ENCODE measurements at places on chromosomes 12 and 14.

DNA sequence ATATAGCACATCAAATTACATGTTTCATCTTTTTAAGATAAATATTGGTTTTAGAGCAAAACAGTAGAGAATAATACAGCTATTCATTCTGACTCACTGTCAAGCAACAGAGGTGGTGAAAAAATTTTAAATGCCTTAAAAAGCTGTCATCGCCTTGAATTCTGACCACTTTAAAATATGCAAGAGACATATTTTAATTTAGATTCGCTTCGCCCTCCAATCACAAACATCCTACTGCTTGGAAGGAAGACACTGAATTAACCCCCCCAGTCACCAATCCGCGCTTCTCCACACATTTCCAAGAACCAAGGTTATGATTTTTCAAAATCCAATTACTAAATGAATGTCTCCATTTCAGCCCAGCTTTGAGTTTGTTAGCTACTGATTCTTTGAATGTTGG, 112.4 kb downstream of the TMEM132D start:
- DNase-seq = no peak

DNA sequence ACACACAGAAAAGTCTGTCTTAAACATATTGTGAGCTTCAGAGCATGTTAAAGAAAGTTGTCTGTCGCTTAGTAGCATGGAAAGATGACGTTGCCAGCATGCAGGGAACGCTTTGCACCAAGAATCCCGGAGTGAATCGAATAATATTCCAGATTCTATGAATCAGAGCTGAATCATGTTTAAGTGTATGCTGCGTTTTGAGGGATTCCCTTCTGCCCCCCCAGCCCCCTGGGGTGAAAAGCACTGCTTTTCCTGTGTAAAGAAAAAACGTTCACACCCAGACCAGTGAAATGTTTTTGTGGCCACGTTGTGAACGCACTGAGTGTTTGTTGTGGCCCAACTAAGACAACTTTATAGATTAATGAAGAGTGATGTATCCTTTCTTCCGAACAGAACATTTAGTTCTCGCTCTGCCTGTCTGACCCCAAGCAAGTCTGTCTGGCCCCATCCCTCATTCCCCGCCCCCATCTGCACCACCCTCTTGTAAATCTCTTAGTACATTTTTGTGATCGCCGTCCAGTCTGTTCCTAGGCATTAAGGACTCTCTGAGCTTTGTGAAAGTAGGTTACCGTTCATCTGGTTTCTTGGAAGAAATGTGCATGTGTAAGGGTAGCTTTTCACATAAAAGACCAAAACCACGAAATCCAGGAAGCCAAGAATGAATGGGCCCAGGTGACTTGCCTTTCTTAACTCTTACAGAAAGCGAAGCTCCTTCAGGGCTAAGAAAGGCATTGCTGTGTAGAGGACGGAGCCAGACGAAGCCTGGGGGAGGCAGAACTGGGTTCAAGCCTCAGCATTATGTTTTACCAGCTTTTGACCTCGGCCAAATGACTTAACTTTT, 103.0 kb downstream of the SAMD4A start:
- peak; percentile 56 for DNase-seq

DNA sequence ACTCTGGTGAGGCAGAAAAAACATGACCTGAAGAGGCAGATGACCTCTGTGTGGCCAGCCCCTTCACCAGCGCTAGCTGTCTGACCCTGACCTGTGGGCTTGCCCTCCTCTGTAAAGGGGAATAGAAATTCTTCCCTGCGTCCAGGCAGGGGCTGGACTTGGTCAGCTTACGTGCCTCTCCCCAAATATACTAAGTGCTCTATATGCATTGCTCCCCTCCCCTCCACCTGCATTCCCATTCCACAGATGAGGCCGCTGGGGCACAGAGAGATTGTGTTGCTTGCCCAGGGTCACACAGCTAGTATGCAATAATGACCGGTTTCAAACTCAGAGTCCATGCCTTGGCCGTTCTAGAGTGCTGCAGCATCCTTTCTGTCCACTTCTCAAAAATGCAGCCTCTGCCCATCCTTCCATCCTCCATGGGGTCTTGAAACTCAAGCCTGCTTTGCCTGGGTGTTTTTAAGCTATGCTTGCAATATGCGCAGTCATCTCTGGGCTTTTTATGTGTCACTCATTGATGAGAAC, 303.9 kb downstream of the CACNA1C start:
- peak; percentile 30 for DNase-seq

- DNase-seq = no peak
Observed at GRCh38 chr14:31203414-31203742, 4.2 kb downstream of the HECTD1 start.

DNA sequence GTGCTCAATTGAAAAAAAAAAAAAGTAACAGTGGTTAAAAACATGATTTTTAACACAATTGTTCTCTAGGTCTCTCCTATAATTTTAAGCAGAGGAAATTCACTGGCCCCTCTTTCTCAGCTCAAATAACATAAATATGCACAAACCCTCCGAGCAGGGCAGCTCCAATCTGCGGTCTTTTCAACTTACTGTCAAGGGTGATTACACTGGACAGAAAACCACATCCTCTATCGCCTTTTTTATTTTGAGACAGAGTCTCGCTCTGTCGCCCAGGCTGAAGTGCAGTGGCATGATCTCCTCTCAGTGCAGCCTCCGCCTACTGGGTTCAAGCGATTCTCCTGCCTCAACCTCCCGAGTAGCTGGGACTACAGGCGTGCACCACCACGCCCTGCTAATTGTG, 16.5 kb upstream of the GABARAPL1 start:
- DNase-seq = no peak

DNA sequence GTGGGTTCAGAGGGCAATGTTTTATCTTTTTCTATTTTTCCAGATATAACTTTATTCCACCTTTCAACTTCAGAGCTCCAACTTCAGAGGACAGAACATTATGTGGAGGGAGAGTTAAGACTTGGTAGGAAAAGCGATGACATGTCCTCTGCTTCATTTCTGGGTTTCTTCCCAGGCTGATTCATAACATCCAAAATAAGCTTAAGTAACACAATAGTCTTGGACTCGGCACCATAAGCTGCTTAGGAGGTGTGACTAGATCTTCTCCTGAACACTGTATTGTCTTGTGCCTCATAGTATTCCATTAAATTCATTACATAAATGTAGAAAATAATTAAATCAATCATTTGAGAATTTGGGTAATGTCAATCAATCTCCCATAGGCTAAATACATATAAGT, 95.5 kb upstream of the PDE3A start:
- DNase-seq = no peak

GRCh38 chr12:121446750-121447149, 46.8 kb downstream of the RNF34 start:
- no peak for DNase-seq

DNA sequence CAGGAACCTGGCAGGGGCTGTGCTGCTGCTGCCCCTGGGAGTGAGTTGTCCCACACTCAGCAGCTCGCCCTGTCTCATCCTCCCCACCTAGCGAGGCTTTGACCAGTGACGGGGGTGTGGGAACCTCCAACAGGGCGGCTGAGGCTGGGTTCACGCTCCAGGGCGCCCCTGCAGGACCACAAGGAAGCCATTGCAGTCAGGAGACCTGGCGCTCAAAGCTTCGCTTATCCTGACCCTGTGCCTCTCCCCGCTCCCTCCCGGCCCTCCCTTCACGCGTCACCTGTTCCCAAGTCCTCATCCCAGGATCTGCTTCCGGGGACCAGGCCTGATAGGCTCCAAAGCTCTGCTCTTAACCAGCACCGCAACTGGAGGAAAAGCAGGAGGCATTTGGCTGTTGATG, 272.0 kb upstream of the SFSWAP start:
- no peak for DNase-seq

DNA sequence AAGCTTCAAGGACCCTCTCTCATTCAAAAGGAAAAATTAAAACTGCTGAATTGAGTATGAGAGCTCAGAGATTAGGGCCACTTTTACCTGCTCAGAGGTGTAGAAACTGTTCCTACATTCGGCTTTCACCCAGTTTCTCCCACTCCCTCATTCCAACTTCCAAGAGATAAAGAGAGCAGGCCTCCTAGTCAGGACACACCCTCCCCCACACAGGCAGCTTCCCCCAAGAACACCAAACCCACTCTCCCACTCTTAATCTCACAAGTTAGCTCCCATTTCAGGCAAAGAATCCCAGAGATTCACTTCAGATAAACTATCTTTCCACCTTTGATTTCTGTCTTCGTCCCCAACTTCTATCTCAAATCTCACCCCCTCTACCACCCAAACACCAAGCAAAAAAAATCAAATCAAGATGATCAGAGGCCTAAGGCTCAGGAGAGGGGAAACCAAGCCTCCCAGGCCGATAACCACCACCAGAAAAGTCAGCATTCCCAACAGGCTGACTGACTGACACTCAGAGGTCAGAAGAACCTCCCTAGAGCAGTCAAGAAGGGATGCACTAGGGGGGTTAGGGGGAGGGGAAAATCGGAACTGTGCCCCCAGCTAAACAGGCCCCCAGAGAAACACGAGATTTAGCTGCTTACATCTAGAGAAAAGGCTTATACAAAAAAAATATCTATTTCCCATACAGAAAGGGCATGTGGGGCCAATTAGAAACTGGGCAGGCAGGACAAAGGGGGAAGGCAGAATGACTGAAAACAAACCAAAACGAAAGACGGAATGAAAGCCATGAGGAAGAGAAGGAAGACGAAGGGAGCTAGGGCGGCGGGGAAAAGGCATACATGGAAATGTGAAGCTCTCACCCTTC, 13.2 kb upstream of the CDH24 start:
- DNase-seq = no peak

- DNase-seq = no peak
Observed at GRCh38 chr14:63952053-63952932, 99.5 kb downstream of the SYNE2 start.

DNA sequence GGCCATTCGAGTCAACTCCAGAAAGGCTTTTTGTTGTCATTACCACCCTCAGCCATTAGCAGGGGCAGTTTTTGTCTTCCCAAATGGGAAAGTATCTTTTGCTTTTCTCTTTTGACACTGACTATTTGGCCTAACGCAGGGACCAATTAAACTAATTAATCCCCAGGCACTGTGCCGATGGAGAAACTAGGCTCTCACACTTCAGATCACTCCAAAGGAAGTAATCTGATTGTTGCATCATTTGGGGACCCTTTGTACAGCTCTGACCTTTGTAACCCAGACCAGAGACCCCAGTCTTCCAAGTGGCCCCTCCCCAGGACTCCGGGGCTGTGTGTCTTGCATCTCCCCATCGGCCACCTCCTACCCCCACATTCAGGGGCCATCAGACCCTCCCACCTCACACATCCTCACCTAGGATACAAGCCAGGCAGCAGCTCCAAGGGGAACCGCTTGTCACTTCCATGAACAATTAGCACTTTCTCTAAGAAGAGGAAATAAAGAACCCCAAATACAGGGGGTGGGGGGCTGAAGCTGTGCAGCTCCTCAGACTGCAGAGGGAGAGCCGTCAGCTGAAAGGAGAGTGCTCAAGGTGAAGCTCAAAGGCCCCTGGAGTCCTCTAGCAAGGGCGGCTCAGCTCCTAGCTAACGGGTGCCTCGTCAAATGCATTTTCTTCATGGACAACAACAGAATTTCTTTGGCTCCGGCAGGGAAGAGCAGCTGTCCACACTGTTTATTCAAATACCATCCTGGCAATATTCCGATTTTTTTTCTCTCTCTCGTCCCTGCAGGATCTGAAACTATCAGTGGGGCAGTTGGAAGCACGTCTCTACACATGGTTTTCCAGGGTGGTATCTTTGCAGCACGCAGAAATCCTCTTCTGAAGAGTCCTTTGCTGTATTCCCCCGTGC, 64.3 kb upstream of the DIO3 start:
- peak; percentile 34 for DNase-seq

DNA sequence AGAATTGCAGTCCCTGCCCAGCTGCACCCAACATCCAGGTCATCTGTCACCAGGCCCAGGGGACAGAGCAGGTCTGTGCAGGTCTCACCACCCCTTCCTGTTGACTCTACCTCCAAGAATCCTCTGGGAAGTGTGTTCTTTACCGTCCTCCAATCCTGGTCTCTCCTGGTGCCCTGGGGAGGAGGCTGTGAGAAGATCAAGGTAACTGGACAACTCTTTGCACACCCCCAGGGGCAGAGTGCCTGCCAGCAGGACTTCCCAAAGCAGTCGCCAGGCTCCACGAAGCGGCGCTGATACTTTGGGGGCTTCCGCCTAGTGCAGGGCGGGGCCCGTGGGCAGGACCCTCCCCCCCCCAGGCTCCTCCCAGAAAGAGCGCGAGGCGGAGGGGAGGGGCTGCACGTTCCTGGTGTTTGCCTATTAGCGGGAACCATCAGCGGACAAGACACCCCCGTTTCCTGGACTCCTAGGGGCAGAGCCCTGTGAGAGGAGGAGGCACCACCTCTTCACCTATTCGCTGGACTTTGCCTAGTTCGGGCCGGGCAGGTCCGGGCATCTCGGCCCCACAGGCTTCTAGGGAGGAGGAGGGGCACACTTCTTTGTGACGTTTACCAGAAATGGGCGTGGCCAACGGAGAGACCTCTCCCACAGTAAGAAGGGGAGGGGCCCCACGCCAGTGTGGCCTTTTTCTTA, 918.0 kb downstream of the AACS start:
- DNase-seq = peak; percentile 89

GRCh38 chr12:22014041-22014782, 31.8 kb upstream of the CMAS start:
- DNase-seq = no peak

GRCh38 chr12:100168562-100168961, 25.9 kb upstream of the BLTP3B start:
- no peak for DNase-seq

DNA sequence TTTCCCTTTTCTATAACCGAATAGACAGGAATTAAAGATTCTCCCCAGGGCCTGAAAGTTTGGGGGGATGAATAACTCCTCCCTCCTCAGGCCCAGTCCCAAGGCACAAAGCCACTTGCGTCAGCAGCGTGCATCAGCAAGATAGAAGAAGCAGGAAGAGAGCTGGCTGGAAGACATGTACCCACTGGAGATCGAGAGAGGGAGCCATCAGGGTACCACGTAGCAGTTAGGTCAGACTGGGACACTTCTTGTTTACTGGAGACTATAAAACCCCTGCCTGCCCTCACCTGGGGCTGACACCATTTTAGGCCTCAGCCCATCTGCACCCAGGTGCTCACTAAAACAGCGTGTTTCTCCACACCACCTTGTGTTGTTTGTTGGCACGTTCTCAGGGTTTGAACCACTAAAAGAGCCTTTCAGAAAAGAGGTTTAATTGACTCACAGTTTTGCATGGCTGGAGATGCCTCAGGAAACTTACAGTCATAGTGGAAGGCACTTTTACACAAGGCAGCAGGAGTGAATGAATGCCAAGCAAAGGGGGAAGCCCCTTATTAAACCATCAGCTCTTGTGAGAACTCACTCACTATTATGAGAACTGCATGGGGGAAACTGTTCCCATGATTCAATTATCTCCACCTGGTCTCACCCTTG, 93.2 kb downstream of the TMTC3 start:
- no peak for DNase-seq

DNA sequence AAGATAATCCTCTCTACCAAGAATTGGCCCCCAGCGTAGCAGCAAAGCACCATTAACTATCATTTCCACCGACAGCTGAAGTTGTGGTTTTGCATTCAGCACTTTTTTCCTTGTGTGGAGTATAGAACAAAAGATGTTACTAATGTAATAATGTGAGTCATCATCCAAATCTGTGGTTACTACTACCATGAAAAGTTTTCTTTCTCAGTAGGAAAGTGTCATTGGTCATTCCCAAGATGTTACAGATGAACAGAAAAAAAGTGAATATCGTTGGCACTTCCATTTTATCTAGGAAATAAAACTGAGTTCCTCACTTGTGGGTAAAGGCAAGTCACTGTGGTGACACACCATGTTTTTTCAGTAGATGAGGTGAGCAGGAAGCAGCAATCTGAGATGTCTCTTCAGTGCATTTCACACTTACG, 30.3 kb upstream of the IFNG start:
- DNase-seq = no peak

All from right forelimb (tissue), 1 donor.